NCI-H460 (cell line): ENCODE measurements at places on chromosomes 7 and 10.

GRCh38 chr7:93053949-93054943, 63.5 kb downstream of the SAMD9 start:
- DNase-seq: no peak

- no peak for DNase-seq
Observed at GRCh38 chr10:77925410-77925794, 1.2 kb downstream of the DLG5 start.

- DNase-seq: no peak
Observed at GRCh38 chr10:74071157-74071556, 73.2 kb downstream of the VCL start.

DNA sequence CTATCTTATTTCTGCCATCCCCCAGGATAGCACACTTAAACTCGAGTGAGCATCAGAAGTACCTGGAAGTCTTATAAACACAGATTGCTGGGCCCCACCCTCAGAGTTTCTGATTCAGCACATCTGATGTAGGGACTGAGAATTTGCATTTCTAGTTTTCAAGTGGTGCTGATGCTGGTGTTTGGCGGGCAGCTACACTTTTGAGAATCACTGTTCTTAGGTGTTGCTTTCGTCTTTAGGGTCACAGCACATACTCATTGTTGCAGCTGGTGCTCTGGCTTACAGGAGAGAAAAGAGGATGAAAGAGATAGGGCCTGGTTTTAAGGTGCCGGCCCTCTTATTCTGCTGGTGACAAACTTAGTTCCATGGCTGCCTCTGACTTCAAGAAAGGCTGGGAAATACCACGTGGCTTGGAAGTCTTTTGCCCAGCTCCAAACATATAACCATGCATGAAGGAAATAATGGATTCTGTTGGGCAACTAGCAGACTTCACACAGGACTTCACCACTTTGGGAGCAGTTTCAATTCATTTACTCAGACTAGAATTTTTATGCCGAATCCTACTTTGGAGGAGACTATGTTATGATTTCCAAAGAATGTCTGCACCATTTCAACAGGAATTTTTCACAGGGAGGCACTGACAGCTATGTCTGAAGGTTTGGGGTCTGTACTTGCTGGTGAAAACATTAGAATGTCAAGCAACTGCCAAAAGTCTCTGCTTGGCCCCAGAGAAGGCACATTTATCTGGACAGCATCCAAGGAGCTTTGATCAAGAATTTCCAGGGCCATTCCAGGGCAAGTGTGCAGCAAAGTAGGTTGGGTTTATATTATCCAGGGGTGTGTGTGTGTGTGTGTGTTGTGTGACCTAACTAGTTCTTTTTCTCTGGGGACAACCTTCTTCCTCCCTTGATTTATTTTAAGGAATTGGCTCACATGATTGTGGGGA, 6.9 kb upstream of the MINDY4 start:
- DNase-seq: no peak

DNA sequence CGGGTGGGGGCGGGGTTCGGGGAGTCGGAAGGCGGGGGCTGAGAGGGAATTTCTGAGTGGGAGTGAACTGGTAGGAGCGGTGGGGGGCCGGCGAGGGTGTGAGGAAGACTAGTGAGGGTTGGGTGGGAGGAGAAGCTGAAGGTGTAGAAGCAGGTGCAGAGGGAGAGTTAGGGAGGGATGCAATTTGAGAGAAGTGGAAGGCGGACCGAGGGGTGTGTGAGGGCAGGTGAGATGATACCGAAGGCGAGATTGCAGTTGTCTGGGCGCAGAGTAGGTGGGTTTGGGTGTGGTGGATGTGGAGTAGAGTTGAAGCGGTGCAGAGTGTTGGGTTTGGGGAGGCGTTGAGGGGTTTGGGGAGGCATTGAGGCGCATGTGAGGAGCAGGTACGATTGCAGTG, 643 bp downstream of the KAT6B start:
- no peak for DNase-seq
